T-helper 1 cell (primary cell): ENCODE measurements at places on chromosomes 13 and 19.

GRCh38 chr13:44989941-44990340 lies 603 bp downstream of the GPALPP1 start:
- DNase-seq, result no peak

- peak; percentile 39 for DNase-seq
Observed at GRCh38 chr13:46160471-46161066, 21.4 kb downstream of the LCP1 start.

DNA sequence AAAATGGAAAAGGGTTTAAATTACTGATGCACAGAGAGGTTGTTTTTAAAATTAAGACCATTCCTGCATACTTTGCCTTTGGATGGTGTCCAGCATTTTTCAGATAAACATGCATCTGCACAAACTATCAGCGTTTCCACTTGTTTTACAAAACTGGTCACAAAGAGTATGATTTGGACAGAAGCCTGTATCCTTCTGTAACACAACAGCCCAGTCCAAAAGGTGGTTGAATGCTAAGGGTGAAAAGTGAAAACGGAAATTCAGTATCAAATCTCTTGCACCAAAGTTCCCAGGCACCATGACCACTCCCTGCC lies 21.7 kb upstream of the DOCK9 start:
- DNase-seq, result no peak

GRCh38 chr19:41566001-41566400 lies 10.0 kb upstream of the CEACAM21 start:
- no peak for DNase-seq

DNA sequence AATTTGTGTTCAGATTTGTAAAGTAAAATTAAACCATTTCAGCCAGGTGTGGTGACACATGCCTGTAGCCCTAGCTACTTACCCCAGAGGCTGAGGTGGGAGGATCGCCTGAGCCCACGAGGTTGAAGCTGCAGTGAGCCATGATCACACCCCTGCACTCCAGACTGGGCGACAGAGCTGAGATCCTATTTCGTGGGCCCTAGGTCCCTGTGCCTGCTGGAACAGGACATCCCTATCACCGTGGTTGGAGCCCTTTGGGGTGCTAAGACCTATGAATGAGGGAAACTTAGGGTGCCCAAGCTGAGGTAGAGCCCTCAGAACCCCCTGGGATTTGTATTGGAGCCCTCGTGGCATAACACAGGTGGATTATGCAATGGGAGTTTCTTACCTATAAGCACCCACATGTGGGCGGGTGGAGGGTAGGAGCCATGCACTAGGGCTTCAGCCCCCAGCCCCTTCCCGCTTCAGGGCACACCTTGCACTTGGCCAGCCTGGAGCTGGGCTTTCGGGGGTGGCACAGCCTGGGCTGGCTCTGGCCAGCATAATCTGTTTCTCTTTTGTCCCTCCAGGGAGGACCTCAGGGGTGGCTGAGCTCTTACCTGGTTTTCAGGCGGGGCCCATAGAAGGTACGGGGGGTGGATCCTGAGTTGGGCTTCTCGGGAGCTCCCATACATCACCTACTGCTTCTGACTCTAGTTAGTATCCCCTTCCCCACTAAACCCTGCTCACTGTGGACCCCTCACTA lies 7.2 kb upstream of the USF2 start:
- DNase-seq, result peak; percentile 9

DNA sequence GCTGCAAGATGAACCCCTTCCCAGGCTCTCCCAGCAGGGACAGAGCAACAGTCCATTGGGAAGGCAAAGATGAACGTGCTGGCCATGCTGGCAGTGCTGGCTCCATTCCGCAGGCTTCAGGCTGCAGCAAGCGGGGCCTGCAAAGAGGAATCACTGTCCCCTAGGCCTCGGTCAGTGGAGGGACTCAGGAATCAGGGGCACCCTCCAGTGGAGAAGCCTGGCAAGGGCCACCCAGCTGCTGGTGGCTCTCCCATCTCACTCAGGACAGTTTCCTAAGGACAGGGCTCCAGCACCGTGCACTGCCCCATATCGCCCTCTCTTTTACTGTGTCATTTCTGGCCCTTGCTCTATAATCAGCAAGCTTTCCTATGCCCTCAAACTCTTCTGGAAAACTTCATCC lies 498.6 kb downstream of the EFNB2 start:
- DNase-seq, result no peak

DNA sequence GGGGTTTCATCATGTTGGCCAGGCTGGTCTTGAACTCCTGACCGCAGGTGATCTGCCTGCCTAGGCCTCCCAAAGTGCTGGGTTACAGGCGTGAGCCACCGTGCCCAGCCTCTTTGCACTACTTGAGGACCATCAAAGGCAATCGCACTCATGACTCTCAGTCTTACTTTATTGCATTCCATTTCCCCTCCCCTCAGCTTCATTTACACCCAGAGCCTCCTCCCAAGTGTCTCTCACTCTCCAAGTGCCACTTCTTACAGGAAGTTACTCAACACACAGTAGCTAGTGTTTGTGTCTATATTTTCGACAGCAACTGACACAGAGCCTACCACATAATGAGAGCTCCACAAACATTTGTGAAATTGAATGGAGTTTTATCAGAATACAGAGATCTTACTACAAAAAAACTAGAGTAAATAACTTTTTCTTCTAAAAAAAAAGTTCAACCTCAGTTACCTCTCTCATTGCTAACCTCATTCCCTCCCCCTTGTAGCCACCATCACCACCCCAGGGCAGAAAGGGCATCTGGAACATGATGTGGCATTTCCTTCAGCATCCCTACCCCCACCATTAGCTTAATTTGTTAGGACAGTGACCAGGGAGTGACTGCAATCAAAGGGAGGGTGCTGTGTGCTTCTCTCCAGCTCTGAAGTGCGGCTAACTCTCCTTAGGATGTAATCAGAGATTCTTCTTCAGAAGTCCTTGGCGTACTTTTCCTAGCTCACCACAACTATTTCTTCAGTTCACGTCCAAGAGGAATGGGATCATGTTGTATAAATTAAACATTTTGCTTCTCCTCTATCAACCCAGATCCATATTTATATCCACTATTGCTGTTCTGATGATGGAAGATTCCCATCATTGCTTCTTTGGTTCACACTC lies 17.0 kb upstream of the RUBCNL start:
- no peak for DNase-seq

GRCh38 chr19:3556978-3557460 lies 367 bp downstream of the MFSD12 start:
- DNase-seq, result peak; percentile 33

DNA sequence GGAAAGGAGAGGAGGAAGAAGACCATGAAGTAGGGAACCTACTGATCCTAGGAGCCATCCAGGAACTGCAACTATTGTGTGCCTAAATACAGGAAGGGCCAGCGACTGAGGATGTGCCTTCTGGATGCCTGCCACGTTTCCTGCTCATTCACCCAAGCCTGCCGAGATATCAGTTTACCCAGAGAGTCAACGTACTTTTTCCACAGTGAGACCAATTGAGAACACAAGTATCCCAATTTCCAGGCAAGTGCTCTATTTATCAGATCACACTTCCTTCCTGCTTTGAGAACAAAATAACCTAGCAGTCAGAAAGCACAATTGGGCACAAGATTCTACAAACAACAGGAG lies 122.4 kb downstream of the AKAP11 start:
- no peak for DNase-seq

DNA sequence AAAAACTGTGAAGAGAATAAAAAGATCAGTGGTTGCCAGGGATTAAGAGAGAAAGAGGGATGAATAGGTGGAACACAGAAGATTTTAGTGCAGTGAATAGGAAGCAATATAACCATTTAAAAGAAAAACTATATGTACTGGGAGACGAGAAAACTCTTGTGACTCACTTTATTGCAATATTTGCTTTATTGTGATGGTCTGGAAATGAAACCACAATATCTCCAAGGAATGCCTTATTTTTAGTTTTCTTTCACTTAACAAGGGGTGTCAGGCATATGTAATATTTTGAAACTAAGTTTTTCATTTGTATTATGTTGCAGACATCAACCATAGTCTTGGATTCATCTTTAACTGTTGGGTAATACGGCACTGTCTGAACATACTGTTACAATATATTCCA lies 1308.2 kb downstream of the PCDH9 start:
- DNase-seq, result no peak

- no peak for DNase-seq
Observed at GRCh38 chr19:9741476-9742171, 26.9 kb downstream of the ZNF846 start.

DNA sequence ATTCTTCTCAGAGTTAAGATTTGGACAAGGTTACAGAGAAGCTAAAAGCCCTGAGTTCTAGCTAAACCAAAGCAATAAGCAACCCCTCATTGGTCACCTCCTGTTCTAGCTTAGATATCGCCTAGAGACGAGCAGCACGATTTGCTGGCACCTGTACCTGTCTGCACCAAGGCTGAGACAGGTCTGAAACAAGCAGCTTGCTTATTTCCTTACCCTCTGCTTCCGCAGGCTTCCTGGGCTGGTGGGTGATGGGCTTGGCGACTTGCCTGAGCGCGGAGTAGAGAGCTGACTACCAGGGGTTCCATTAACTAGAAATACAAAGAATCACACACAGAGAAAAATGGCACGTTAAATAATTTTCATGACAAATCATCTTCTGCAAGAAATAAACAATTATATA lies 276.9 kb downstream of the DCLK1 start:
- DNase-seq, result no peak

GRCh38 chr13:76812206-76812897 lies 73.9 kb downstream of the KCTD12 start:
- no peak for DNase-seq

GRCh38 chr13:23866420-23867026 lies 22.7 kb downstream of the MIPEP start:
- DNase-seq, result no peak

DNA sequence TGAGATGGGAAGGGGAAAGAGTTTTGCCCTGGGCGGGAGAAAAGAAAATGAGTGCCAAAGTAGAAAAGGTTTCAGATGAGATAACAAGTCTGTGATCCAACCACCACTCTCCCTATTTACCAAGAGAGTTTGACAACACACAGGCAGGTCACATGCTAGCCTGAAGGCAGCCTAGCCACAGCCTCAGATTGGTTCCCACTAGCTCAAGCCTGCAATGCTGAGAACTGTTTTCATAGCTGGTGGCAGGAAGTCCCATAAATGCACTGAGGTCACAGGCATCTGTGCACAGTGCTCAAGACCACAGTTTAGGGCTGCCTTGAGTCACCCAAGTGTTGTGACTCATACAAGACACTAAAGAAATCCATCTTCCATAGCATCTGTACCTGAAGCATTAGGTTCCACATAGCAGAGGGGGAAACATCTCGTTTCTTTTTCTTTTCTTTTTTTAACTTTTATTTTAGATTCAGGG lies 18.5 kb upstream of the POP4 start:
- DNase-seq, result no peak

DNA sequence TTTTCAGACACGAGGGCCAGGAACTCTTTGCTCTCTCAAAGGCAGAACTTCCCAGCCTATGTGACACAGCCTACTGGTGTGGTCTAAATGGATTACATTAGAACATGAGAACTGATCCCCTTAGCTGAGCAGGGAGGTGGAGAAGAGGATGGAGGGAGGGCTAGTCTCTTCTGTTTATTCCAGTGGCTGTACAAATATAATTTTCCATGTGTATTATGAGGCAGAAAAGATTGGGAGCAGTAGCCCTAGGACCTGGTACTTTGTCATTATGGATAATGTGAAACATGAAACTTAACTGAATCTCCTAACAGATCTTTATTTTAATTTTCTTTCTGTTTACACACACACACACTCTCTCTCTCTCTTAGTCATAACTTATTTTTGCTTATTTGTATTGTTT lies 82.1 kb downstream of the WDFY2 start:
- DNase-seq, result no peak

GRCh38 chr19:3645067-3645396 lies 18.4 kb upstream of the CACTIN start:
- no peak for DNase-seq

GRCh38 chr19:19268453-19269385 lies 4.4 kb downstream of the TM6SF2 start:
- DNase-seq, result no peak

- DNase-seq, result no peak
Observed at GRCh38 chr19:33622809-33623511, 1.2 kb downstream of the CHST8 start.

DNA sequence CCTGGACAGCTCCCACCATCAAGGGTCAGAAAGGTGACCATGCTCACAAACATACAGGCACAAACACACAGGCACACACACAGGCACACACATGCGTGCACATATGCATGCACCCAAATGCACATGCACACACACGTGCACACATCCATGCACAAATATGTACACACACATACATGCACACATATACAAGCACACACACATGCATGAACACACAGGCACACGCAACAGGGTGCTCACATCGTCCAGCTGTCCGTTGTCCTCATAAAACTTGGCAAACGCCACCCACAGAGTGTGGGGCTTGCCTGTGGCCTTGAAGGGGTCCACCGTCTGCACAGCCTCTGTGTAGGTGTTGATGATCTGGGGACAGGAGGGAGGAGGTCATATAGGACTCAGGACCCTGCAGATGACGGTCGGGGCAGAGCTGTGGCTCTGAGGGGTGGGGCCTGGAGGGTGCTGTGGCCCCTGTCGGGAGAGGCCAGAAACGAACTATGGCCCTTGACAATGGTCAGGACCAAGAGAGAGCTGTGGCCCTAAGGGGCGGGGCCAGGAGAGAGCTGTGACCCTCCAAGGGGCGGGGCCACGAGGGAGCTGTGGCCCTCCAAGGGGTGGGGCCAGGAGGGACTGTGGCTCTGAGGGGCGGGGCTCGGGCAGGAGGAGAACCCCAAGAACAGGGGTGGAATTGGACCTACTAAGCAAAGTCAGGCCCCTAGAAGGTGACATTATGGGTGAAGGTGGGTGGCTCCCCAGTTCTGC lies 6.2 kb downstream of the XAB2 start:
- DNase-seq, result no peak

- no peak for DNase-seq
Observed at GRCh38 chr13:27607125-27607524, 13.2 kb downstream of the LNX2 start.

DNA sequence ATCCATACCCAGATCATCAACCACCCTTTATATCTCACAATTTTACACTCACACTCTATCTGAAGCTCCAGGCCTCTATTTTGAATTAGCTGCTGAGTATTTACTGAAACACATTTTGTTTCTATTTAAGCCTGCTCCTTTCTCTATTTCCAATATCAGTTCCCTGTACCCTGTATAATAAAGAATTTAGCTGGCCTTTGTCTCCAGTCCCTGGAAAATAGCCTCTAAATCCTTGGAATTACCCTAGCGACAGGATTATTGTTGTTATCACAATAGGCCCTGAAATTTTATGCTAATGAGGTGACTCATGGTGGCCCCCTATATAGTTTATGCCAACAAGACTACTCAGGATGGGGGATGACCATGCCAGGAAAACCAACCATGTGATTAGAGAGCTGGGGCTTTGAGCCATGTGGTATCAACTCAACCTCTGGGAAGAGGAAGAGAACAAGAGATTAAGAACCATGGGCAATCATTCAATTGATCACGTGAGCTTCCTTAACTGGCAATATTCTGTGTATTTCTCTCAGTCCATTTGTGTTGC lies 72.7 kb downstream of the KATNAL1 start:
- no peak for DNase-seq
